ENCODE measurements at places on chromosomes 2 and 18. TPM values are rescaled to one million over a fixed set of nuclear protein-coding genes. Genes with fewer than 3 reads are reported as not detected.

The INHA gene
- 0.25 TPM for total RNA-seq

The TRMT61B gene
- 11.1 TPM for total RNA-seq

The EN1 gene
- not detected for total RNA-seq

The RNF181 gene
- total RNA-seq, result 239 TPM

The ANXA4 gene
- 49.0 TPM for total RNA-seq

The C1GALT1C1L gene
- 0.31 TPM for total RNA-seq

The TMEM200C gene
- total RNA-seq, result 0.06 TPM

The OSR1 gene
- 120 TPM for total RNA-seq

The CIB4 gene
- not detected for total RNA-seq

The PSD4 gene
- total RNA-seq, result 0.19 TPM

The SLC38A11 gene
- total RNA-seq, result not detected

The DUSP19 gene
- 4.6 TPM for total RNA-seq

The TXNL1 gene
- 42.5 TPM for total RNA-seq

The MDH1 gene
- 184 TPM for total RNA-seq

The ABCG5 gene
- total RNA-seq, result under 0.01 TPM

The SLC40A1 gene
- total RNA-seq, result 22.6 TPM

The GPR45 gene
- not detected for total RNA-seq

The NTSR2 gene
- total RNA-seq, result not detected

The SLC9A4 gene
- under 0.01 TPM for total RNA-seq

The PSME4 gene
- 26.4 TPM for total RNA-seq

The NEU2 gene
- total RNA-seq, result not detected

The SIGLEC15 gene
- total RNA-seq, result 1.5 TPM

The REG1A gene
- total RNA-seq, result not detected

The GPAT2 gene
- 5.8 TPM for total RNA-seq

The DSG1 gene
- total RNA-seq, result not detected

The RNF138 gene
- 16.5 TPM for total RNA-seq

The EMILIN1 gene
- total RNA-seq, result 292 TPM

The NT5C1B gene
- not detected for total RNA-seq

The NYAP2 gene
- not detected for total RNA-seq

The TRABD2A gene
- 0.66 TPM for total RNA-seq

The ADD2 gene
- total RNA-seq, result 0.06 TPM

The NOSTRIN gene
- total RNA-seq, result under 0.01 TPM

The ACMSD gene
- total RNA-seq, result not detected

The MRO gene
- total RNA-seq, result not detected

The RAD51AP2 gene
- total RNA-seq, result not detected
